H4 (cell line): ENCODE measurements at places on chromosomes 5 and 9. TPM values are rescaled to one million over a fixed set of nuclear protein-coding genes. Genes with fewer than 3 reads are reported as not detected.

WDR38 gene
- total RNA-seq, result not detected in 2 replicates

GMCL2 gene
- not detected in 2 replicates for total RNA-seq

FOXD4L4 gene
- total RNA-seq, result not detected in 2 replicates

OBP2B gene
- not detected in 2 replicates for total RNA-seq

UBE2B gene
- total RNA-seq, result 36.0 and 43.8 TPM in 2 replicates

DNA sequence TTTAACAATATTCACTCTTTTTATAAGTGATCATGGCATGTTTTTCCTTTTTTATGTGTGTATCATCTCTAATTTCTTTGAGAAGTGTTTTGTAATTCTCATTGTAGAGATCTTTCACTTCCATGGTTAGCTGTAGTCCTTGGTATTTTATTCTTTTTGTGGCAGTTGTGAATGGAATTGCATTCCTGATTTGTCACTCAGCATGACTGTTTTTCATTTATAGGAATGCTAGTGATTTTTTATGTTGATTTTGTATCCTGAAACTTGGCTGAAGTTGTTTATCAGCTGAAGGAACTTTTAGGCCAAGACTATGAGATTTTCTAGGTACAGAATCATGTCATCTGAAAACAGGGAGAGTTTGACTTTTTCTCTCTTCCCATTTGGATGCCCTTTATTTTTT is 13.1 kb upstream of the SPINK13 start:
- DNase-seq, result no peak

DNA sequence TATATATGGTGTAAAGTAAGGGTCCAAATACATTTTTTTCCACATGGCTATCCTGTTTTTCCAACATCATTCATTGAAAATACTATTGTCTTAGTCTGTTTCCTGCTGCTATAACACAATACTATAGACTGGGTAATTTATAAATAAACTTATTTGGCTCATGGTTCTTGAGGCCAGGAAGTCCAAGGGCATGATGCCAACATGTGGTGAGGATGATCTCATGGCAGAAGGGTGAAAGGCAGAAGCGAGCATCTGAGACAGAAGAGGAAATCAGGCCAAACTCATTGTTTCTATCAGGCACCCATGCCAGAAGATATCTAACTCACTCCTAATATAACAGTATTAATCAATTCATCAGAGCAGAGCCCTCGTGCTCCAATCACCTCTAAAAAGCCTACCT is 42.6 kb downstream of the ANKRD55 start:
- DNase-seq, result peak; percentile 66

DNA sequence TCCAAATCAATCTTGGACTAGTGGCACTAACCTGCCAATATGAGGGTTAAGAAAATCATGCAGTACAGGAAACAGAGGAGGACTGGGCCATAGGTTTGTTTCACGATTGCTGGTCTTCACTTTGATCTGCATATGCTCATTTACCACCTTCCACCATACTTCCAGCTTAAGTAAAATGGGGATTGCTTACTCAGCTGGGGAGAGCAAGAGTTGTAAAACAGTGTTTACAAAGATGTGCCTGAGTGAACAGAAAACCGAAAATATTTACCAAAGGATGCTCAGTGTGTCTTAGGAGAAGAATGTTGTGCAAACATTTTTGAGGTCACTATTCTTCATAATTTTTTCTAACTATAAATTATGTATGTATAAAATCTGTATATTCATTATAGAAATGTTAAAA is 65.1 kb upstream of the DNAH5 start:
- peak; percentile 36 for DNase-seq

GRCh38 chr5:157326440-157327005 is 60.6 kb downstream of the CYFIP2 start:
- no peak for DNase-seq

DNA sequence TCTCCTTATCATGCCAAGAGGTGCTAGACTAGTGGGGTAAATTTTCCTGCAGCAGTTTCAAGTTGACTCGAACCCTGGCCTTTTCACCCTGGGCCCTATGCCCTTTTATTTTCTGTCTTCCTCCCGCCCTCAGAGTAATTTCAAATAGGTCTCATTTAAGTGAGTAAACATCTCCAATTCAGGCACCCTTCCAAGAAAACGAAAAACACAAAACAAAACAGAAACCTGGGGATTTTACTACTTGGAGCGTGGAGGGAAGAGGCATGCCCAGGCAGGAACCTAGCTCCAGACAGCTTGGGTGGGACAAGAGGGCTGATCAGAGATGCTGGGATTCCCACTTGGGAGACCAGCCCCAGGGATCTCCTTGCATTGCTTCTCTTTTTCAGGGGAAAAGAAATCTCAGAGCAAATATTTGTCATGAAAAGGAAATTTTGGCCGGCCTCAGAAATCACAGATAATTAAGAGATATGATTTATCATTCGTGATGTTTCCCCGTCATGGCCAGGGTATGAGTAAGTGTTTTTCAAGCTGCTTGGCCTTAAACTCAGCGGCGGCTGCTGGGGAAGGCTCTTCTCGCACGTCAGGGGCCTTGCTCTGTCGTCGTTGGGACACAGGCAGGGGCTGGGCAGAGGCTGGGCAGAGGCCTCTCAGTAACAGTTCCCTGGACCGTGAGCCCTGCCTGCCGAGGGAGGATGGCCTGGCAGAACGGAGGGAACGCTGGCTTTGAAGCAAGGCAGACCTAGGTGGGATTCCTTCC is 248.6 kb upstream of the KLF4 start:
- peak; percentile 76 for DNase-seq
